ENCODE measurements at places on chromosomes 11 and 22. TPM values are rescaled to one million over a fixed set of nuclear protein-coding genes. Genes with fewer than 3 reads are reported as not detected.

C11orf52 gene
- 12.8 TPM for polyA plus RNA-seq

DNA sequence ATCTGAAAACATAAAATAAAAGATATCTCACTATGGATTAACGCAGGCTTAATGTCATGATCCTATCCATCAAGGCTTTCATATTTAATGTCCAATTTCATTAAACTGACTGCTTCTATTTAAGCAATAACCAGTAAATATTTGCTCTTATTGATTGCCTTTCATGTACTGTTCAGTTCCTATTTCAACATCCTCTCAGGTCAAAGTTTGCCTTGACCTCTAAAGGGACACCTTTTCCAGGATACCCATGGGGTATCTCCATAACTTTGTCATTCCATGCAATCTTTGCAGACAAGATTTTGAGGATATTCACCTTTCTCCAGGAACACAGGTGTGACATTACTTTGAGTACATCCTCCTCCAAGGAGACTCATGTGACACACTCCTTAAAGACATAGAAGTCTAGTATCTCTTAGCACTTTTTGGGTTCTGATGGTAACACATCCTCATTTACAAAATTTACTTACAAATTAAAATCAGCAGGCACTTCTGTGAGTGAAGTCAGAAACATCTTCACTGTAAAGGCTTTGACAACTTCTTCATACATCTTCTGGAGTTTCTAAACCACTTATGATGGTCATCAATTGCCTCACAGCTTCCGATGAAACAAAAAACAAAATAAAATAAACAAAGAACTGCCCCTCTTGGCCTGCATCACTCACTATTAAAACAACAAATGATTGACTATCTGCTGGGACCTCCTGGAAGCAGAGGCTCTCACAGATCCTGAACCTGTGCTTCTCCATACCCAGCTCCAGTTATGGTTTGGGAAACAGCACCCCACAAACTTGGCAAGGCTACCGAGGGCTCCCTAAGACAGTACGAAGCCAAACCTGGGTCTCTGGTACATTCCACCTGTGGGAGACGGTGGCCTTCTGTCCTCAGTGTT, 7.0 kb upstream of the SLC22A25 start:
- no peak for DNase-seq

BLID gene
- polyA plus RNA-seq, result not detected

- DNase-seq, result no peak
These were observed 107.9 kb downstream of the ARHGAP8 start for GRCh38 chr22:44860311-44860710.

VSTM5 gene
- 2.5 TPM for polyA plus RNA-seq

GRCh38 chr11:31089117-31089516, 280.4 kb downstream of the DCDC1 start:
- no peak for DNase-seq

DNA sequence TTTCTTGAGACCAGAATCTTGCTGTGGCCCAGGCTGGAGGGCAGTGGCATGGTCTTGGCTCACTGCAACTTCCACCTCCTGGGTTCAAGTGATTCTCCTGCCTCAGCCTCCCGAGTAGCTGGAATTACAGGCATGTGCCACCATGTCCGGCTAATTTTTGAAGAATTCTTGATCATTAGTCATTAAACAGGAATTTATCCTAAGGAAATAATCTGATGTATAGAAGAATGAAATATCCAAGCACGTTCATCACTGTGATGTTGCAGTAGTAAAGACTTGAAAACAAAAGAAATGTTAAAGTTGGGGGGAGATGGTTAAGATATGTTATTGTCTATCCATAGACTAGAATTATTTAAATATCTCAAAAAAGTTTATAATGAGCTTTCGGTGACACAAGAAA, 23.6 kb downstream of the CBL start:
- no peak for DNase-seq

- no peak for DNase-seq
These were observed 177.4 kb downstream of the JRKL start for GRCh38 chr11:96567176-96567575.

GRCh38 chr11:35420371-35420770, 1.0 kb upstream of the SLC1A2 start:
- DNase-seq, result no peak

DNA sequence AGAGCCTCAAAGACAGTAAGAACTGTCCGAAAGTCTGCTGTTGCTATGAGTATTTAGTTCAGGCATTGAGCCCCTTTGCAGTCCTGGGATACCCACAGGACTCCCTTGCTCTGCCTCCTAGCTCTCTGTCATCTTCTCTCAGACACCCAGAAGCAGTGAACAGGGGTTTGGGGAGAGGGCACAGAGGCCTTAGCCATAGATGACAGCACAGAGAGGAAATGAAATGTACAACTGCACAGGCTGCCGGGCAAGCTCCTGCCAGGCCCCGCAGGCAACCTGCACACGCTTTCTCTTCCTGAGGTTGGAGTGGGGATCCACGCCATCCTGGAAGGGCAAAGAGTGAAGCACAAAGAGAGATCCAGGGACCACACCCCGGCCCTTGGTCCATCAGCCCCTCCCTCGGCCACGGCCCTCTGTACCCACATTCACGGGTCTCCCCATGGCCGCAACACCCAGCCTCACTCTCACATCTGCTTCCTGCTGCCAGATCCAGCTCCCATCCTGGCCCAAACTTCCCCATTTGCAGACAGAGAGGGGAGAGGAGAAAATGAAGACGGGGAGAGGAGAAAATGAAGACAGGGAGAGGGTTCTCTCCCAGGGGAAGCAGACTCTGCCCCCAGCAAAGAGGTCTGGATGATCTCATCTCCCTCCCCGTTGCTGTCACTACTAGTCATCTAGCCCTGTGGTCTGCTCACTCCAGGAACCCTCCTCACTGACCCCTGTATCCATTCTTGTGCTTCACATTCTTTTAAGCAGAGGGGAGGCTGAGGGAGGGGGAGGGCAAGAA, 40.7 kb downstream of the CD6 start:
- no peak for DNase-seq

- DNase-seq, result no peak
These were observed 65.0 kb downstream of the PARVB start for GRCh38 chr22:44088976-44089570.

DNA sequence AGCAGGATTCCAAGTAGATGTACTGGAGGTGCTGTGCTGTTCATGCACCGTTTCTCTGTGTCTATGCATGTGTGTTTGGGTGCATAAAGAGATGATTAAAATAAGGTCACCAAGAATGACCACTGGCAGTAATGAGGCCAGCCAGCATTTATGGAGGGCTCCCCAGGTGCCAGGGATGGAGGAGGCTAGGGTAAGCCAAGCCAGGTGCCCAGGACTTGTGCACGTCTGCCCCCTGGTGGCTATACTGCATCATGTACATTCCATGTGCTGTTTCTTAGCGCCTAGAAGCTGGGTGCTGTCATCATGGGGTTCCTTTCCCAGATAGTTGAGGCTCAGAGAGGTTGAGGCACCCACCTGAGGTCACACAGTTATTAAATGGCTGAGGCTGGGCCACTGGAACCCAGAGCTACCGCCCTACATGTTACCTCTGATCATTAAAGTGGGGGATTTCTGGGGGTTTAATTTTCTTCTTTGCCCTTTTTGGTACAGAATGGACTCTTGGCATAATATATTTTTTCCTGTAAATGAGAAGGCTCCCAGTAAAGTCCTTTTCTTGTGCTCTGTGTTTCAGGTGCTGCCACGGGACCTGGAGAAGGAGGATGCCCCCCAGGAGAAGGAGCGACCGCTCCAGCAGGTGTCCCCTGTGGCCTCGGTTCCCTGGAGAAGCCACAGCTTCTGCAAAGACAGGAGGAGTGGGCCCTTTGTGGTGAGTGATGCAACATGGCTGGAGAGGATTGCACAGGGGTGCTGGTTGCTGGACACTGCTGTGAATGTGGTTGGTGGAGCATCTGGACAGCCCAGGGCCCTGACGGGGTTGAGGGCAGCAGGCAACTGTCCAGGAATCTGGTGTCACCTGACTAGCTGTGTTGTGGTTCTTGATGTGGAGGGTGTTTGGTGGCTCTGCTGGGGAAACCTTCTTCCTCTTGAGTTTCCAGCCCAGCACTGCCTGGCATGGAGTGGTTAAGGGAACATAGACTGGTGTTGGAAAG, 96.4 kb downstream of the KIAA1671 start:
- DNase-seq, result peak; percentile 23

GRCh38 chr22:17772958-17773605, 1.2 kb downstream of the BID start:
- no peak for DNase-seq

OTOG gene
- polyA plus RNA-seq, result 0.54 TPM

KCNJ11 gene
- 2.7 TPM for polyA plus RNA-seq

DNA sequence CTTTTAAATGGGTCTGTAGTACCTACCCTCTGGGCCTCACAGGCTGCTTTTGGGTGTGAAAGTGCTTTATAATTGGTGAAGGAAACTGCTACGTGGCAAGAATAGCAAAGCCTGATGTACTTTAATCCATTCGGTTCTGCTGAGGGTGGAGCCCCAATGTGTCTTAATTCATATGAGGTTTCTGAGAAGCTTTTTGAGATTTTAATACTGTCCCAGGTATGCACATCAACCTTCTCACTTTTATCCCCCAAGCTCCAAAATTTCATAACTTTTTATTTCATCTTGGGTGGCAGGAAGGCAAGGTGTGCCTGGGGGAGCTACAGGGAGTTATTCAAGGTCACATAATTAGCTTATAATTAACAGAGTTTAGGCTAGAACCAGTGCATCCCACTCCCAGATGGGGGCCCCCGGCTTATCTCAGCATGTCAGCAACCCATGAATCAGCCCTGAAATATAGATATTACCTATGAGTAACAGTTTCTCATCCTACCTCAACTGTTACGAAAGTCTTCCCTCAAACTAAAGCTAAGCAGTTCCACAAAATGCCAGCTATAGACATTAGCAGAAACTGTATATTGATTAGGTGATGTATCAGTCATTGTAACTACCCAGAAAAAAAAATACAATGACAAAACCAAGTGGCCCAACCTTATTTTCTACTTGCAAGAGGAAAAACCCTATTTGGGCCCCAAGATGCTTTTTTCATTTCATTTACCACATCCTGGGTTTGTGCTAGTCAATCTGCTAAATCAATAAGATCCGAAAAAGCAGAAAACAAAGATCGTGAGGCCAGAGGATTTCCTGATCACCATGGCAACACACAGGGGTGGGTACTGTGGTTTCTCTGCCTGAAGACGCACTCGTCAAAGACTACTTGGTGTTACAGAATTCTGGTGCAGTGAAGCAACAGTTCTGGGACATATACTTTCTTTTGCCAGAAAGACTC, 26.7 kb downstream of the CD44 start:
- DNase-seq, result no peak

DNA sequence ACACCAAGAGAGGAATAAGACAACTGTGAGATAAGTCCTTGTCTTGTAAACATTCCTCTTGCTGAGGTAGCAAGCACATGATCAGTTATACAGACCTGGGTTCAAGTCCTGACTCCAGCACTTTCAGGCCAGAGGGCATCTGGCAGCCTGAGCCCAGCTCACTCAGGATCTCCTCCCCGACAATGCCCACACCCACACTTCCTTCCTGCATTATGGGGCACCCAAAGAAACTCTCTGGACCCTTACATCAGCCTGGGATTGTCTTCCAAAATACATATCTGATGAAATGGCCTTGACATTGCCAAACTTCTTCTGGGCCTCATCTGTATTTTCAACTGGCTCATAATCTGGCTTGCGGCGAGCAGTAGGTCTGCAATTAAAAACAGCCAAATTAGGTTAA, 48.6 kb downstream of the ARFGAP3 start:
- DNase-seq, result no peak

GRCh38 chr22:17920145-17920605, 104.2 kb downstream of the MICAL3 start:
- DNase-seq, result no peak

DNA sequence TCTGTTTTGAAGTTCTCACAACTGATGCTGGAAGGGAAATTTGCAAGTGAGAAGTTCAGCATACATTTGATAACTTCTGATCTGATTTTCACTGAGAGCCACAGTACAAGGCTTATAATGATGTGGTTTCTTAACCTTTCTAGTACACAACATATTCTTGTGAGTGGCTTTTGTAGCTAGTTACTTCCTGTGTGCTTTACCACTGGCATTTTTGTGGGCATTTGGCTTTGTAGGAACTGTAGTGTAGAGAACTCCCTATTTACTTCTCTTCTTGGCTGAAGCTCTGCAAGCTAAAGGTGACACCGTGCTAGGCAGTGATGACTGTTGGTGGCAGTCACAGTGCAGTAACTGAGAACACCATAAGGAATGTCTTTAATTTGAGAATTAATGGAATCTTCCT, 14.9 kb downstream of the USP47 start:
- DNase-seq, result no peak

OR51L1 gene
- not detected for polyA plus RNA-seq

DNA sequence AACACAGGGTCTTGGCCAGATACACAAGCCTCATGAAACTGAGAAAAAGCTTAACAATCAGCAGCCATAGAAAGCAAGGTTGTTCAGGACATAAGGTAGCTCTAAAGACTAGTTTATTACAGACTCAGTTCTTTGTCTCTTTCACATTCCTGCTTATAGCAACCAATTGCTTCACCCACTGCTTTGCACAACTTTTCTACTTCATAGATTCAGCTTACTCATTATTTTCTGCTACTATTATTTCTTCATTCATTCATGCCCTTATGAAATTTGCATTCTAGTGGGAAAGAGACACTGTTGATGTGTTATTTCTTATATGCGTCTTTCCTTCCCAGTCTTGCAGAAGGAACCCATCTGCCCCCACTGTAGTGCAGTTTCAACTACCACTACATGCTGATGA, 4.7 kb downstream of the CCDC34 start:
- DNase-seq, result no peak

RASGRP2 gene
- polyA plus RNA-seq, result 5.6 TPM

GRCh38 chr11:14411818-14412217, 52.8 kb upstream of the RRAS2 start:
- no peak for DNase-seq

- peak; percentile 28 for DNase-seq
These were observed 85.4 kb downstream of the ATXN10 start for GRCh38 chr22:45757068-45757467.

DNA sequence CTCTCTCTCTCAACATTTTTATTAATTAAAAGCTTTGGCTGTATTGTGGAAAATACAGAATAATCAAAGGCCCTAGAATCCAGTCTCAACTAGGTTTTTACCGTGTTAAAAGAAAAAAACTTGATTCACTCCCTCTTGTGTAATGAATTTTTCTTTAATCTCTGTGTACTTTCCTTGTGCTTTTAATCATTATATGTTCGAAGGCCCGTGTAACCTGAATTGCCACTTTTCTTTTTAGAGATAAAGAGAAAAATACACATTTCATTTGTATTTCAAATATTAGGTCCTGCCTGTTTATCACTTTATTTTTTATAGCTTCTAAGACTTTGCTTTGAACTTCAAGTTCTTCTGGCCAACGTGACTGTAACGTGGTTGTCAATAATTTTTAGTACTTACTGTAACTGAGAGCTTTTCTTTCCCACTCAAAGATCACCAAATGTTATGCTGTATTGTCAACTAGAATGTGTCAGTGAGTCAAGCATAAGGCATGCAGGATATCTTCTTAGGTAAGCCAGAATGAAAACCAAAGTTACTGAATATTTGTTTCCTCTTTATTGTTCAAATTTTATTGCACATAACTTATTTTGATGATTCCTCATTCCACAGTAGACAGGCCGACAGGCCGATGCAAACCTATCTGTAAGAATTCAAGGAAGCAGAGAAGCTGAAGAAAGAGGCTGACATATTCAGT, 23.3 kb upstream of the FAR1 start:
- DNase-seq, result no peak

Data from right renal pelvis (tissue), 4 donors.